ENCODE measurements at places on chromosomes 2 and 18. TPM values are rescaled to one million over a fixed set of nuclear protein-coding genes. Genes with fewer than 3 reads are reported as not detected.

DNA sequence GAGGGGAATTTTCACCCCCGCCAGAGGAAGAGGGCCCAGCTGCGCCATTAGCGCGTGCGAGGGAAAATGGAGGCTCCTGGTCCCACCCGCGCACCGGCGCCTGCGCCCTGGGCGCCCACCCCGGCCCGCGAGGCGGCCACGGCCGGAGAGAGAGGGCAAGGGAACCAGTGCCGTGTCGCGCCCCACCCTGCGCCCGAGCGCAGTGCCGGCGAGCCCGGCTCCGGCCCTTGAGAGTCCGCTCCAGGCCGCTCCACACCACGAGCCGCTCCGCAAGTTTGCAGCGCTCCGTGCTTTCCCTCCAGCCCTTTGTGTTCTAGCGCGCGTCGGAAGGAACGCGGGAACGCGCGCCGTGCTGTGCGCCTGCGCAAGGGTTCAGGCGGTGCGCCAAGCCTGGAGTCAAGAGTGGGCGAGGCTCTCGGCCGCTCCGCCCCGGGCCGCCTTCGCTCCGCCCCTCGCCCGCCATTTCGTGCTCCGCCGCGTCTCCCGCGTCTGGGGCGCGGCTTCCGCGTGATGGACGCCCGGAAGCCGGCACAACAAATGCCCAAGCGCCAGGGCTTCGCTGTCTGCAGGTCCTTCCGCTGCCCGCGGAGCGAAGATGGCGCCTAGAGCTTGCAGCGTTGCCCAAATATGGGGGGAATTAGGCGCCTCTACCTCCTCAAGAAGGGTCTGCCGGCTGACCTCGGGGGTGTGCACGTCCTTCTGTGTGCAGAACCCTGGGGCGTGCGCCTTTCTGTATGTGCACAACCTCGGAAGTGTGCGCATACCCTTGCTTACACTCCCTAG, 46.1 kb upstream of the PTMA start:
- peak; percentile 98 for DNase-seq

DNA sequence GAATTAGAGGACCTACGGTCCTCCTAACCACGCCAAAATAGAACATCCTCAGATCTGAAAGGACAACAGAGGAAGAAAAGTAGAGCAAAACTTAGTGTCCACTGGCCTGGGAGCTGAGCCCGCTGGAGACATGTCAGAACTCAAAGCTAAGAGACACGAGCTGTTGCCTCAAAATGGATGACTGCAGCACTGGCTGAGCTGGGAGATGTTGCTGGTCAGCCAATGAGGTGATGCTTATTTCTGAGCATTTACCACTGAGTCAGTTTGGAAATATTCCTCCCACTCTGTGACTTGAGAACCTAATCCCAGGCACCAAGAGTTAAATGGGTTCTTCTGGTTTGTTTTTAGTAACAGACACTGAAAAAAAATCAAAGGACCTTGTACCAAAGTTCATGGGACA, 32.6 kb downstream of the FBXO15 start:
- DNase-seq = no peak

- DNase-seq = no peak
These were observed 100.3 kb upstream of the PMAIP1 start for GRCh38 chr18:59799383-59800015.

GRCh38 chr2:9262671-9263171, 56.1 kb downstream of the ASAP2 start:
- DNase-seq = no peak

DNA sequence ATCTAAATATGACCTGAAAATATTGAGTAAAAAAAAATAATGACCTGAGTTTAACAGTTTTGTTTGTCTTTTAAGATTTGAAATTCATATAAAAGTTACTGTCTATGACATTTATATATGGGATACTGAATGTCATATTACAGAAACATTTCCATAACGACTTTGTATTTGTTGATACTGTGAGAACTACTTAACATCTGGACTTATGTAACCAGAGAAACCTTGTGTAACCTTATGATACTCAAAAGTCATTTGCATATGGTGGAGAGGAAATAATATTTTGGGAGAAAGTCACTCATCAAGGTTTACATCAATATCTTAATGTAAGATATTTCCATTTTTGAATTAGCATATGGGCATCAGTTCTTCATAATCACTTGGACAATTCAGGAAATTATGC, 12.6 kb downstream of the MFSD6 start:
- no peak for DNase-seq

- no peak for DNase-seq
These were observed 187.6 kb downstream of the ARHGAP28 start for GRCh38 chr18:6917072-6917471.

GRCh38 chr18:23188068-23188760, 52.9 kb downstream of the CABLES1 start:
- no peak for DNase-seq

DNA sequence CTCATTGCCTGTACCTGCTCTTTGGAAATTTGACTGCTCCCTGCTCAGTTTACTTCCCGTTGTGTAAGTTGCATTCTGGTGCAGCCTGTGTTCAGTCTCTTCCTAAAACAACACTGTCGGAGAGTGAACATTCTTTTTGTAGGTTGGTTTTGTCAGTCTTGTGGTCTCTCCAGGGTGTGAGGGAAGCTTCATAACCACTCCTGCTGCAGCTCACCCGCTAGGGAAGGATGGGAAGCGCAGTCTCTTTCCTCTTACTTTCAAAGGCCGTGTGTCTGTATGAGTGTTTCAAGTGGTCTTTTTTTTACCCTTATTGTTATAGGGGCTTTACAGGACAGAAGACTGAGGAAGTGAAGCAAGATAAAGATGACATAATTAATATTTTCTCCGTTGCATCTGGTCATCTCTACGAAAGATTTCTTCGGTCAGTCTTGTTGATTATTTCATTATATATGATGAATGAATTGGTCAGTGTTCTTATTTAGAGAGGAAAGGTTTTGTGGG, 87.2 kb downstream of the UGGT1 start:
- DNase-seq = no peak

GRCh38 chr2:214311031-214311533, 99.8 kb upstream of the VWC2L start:
- no peak for DNase-seq

GRCh38 chr18:5620289-5620688, 76.5 kb upstream of the EPB41L3 start:
- no peak for DNase-seq

DNA sequence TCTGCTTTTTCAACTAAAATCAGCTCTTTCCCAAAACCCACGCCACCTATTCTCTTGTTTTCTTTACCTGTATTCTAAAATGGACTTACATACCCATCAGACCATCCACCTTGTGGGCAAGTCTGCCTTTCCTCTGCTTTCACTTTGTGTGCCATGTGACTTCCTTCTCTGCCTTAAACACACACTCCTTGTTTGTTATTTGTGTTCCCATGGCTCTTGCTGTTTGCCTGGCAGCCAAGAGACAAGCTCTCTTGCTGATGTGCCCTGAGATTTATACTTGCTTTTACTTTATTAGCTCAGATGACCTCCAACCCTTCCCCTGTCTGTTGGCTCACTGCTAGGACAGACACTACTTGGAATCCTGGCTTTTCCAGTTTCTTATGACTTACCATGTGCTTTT, 309.7 kb upstream of the LRRTM4 start:
- DNase-seq = no peak

DNA sequence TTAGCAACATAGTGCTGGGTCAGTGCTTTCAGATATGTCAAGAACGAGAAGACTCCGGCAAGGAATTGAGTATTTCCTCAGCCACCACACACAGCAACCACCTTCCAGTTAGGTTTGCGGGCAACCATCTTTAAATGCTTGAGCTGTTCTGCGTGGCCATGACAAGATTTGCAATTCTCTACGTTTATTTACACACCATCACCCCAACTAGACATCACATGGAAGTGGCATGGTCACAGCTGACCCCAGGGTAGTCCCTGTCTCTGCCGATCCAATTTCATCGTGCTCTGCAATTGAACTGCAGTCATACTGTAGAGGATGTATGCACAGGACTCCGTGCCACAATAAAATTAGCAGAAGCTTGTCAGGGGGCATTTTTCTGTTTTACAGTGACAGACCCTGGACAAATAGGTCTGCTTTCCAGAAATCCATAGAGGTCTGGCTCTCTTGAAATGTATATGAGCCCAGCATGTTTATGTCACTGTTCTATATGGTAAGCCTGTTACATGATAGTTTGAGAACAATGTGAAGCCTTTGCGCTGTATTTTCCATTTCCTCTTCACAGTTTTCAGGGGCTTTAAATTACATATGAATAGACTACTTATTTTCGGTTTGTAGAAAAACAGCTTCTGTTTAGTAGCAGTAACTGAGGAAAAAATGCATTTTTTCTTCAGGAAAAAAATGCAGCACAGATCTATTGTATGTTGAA, 605.2 kb downstream of the NR4A2 start:
- DNase-seq = no peak

DNA sequence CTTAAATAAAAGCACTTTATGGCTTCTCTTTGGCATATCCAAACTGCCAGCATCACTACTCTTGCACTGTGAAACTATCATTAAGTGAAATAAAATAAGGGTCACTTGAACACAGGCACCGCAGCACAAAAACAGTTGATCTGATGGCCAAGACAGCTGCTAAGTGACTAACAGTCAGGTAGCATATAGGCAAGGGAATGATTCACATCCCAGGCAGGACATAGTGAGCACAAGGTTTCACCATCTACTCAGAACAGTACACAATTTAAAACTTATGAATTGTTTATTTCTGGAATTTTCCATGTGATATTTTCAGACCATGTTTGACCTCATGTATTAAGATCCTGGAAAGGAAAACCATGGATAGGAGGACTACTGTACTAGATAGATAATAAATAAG, 214.2 kb downstream of the MREG start:
- DNase-seq = no peak

- DNase-seq = no peak
These were observed 376.2 kb downstream of the SETBP1 start for GRCh38 chr18:45056926-45057325.

DNA sequence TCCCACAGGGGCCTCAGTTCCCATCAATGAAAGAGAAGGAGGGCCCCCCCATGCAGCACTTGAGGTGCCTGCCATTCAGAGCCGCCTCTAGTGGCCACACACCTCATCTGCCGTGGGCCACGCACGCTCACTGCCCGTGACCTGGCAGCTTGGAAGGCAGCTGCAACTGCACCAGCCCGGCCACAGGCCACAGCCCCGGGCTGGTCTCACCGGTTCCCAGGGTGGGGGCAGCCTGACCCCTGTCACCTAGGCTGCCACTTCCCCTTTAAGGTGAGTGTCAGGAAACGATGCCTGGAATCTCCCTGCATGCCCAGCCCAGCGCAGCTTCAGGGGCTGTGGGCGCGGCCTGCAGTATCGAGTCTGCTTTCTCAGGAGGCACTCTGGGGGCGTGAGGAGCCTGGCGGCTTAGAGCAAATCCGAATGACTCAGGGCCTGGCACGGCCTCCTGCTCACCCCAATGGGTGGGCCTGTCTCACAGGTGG, 2.6 kb downstream of the MAB21L4 start:
- no peak for DNase-seq

GRCh38 chr2:236772220-236772837, 202.7 kb downstream of the ACKR3 start:
- DNase-seq = no peak

- DNase-seq = no peak
These were observed 10.0 kb downstream of the FLACC1 start for GRCh38 chr2:201347138-201347537.

GRCh38 chr2:43040084-43040854, 186.1 kb downstream of the ZFP36L2 start:
- DNase-seq = no peak

DNA sequence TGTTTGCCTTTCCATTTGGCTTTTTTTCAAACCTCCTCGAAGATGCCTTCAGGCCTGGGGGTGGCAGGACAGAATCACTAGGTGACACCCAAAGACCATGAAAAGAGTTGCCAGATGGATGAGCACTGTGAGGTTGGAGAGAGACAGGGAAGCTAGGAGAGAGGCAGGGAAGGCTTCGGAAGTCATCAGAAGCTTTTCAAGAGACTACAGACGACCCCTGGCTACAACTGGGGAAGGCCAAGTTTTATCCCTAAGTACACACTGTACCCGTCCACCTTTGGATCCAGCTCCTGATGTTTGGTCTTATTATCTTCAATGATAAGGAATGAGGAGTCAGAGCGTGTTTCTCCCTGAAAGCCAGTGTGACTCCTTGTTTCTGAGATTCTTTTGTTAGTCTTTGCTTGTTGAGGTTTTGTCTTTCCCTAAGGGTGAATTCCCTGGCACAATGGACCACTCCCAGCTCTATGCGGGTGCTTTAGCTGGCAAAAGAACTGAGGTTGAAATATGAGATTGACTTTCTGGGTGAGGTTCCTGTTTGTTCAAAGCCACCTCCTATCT, 33.4 kb upstream of the SLC9A2 start:
- DNase-seq = no peak

DNA sequence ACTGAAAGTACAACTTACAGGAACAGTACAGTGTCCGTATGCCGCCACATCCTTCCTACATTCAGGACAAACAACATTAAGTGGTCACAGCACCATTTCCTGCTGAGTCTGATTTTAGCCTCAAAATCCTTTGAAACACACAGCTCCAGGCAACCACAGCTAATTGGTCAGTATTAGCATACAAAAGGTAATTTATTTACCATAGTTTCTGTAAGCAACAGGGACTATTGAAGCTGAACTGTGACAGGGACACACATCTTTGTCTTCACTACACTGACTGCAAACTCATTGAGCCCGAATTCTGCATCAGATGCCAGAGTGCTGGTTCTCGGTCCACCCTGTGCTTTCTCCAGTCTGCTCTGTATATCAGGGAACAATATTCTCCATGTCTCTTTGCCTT, 151.8 kb downstream of the ST6GAL2 start:
- no peak for DNase-seq

- no peak for DNase-seq
These were observed 25.9 kb downstream of the COLEC11 start for GRCh38 chr2:3620834-3621233.

DNA sequence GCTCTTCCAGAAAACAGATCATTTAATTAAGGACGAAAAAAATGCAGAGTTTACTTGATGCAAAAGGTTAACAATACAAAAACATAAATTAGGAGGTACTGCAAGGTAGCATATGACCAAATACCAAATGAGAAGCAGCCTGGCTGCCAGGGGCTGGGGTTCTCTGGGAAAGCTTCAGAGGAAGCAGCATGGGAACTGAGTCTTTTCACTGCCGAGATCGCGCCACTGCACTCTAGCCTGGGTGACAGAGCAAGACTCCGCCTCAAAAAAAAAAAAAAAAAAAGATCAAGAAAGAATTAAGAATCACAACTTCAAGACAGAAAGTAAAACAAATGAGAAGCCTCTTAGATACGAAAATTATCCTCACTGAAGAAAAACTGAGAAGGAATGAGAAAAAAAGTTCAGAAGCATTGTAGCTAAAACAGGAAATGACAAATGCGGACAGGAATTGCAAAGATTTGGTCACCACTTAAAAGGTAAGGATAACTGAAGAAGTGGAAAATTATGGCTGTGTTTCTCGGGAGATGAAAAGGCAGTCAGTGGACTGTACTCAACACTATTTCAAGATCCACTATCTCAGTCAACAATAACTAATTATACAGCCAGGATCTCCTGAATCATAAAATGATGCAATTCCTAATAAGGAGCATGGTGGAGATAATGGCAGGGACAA, 4.3 kb downstream of the SEPTIN10 start:
- no peak for DNase-seq

Gene DSG2
- total RNA-seq = 16.7 TPM

Gene RAB17
- not detected for total RNA-seq

Gene RGPD3
- total RNA-seq = 0.27 TPM

Gene EFR3B
- total RNA-seq = 0.27 TPM

Gene LINC00305
- not detected for total RNA-seq

Gene RAMP1
- total RNA-seq = 1.6 TPM

Gene CFC1
- total RNA-seq = not detected

Gene KCNE4
- not detected for total RNA-seq

Gene FSHR
- total RNA-seq = under 0.01 TPM

Gene ABCB11
- 0.27 TPM for total RNA-seq

Gene WIPF1
- 26.7 TPM for total RNA-seq

Gene OXER1
- total RNA-seq = 1.3 TPM

Gene SERPINB13
- total RNA-seq = not detected

Gene AAMP
- 121 TPM for total RNA-seq

Data from hematopoietic multipotent progenitor cell (in vitro differentiated cells).